ENCODE measurements at places on chromosomes 16 and 17.
A peak's percentile ranks its signal among the peaks of the same experiment; 100 is the strongest.

GRCh38 chr16:58487566-58488351 lies 12.2 kb upstream of the NDRG4 start:
- DNase-seq = peak; percentile 68

GRCh38 chr17:27878776-27879562 lies 14.2 kb downstream of the LYRM9 start:
- DNase-seq = no peak

DNA sequence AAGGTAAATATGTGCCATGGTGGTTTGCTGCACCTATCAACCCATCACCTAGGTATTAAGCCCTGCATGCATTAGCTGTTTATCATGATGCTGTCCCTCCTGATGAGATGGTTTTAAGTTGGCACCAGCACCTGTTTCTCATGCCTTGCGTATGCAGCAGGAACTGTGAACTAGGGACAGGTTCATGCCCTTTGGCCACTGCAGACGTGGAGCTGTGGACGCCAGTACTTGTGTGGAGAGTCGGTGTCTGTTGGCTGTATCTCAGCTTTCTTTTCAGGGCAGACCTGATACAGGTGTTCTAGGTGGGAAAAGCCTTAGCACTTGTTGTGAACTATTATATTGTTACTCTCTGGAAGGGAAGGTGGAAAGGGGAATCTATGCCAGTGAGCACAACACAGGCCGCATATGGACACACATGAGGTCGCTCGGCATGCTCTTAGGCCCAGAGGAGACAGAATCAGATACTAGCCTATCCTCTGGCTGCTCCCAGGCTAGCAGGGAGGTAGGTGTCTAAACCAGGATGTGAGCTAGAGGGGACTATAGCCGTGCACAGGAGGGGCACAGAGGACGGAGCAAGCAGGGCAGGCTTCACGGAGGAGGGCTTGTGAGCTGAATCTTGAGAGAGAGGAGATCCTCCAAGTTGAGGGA lies 22.5 kb downstream of the MSI2 start:
- DNase-seq = no peak

DNA sequence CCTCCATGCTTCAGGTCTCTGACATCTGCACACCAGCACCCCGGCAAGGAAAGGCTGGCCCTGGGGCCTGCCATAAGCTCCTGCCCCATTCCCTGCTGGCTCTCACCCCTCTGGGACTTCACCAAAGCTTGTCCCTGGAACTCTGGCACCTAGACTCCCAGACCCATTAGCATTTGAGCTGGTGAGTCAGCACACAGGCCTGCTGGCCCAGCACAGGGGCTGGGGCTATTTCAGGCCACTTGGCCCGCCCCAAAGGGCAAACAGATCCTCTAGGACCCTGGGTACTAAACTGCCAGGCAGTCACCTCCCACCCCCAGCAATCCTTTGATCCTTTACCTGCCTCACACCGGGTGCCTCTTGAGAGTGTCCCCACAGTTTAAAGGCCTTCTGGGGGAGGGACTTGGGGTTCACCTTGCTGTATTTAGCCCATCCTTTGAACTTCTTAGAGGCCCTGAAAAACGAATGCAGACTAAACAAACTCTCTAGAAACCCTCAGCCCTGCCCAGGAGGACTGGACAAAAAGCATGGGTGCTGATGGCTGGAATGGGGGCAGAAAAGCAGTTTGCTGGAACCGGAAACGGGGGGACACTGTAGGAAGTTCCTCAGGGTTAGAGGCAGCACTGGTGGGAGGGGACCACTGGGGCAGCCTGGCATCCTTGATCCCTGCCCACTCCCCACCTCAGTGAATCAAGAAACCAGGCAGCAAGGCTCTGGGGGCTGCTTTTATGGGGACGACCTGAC lies 3.2 kb upstream of the SAMD14 start:
- DNase-seq = peak; percentile 57

GRCh38 chr17:6651919-6652452 lies 424 bp downstream of the C17orf100 start:
- DNase-seq = no peak

- no peak for DNase-seq
Measured at GRCh38 chr17:11318207-11318606, 77.2 kb downstream of the SHISA6 start.

DNA sequence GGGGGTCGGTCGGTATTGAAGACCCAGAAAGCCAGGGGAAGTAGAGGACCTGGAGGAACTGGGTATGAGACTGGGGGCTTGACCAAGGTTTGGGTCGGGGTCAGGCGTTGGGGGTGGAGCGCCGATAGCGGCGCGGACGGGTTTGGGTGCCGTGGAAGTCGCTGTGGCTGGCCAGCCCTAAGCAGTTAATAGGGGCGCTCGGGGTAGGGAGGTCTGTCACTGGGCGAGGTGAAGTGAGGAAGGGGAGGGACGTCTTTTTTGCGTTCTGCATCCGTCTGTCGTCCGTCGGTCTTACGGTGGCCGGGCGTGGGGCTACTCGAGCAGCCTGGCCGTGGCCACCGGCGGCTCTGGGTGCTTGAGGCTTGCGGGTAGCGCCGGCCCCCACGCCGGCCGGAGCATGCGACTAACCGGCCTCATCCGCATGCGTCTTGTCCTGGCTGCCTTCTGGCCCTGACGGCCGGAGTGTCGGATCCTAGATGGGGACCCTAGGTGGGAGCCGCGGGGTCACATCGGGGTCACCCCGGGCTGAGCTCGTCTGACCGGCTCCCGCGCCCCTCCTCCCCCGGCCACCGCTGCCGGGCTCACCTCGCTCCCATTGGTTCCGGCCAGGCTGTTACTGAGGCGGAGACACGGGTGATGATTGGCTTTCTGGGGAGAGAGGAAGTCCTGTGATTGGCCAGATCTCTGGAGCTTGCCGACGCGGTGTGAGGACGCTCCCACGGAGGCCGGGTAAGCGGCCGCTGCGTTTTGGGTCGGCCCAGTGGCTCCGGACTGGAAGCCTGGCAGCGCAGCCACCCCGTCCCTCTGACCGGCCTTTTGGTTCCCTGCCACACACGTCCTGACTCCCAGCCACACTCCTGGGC lies 10.3 kb upstream of the TMEM88 start:
- DNase-seq = peak; percentile 93

DNA sequence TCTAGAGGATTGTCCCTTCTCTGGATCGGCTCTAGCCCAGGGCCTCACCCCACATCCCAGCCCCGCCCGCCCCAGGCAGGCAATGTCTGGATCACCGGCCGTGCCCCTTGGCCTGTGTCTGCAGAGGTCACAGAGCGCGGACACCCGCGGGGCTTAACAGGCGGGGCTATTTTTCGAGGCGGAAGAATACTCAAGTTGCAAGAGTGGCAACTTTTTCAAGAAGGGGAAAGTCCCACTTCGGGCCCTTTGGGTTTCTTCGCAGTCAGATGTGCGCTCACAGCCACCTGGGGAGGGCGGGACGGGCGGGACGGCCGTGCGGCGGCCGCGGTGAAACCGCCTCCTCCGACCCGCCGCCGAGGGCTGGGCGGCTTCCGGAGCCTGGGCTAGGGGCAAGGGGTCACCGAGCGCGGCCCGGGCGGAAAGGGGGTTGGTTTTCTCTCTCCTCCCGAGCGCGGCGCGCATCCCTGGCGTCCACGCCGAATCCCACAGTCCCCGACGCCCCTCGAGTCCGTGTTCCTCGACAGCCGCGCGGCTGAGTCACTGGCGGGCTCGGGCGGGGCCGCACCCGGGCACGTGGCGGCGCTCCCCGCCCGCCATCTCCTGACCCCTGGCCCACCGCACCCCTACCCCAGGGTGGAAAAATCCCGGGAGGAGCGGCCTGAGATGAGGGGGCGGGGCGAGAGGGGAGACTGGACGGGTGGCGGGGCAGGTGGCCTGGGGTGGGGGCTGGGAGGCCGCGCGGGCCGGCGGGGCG lies 1.2 kb upstream of the PFN1 start:
- DNase-seq = peak; percentile 75

- DNase-seq = no peak
Measured at GRCh38 chr16:6735631-6736030, 597.0 kb upstream of the RBFOX1 start.

GRCh38 chr17:78075545-78075944 lies 53.0 kb downstream of the TMC6 start:
- no peak for DNase-seq

GRCh38 chr17:39208893-39209292 lies 8.8 kb downstream of the RPL19 start:
- DNase-seq = no peak

DNA sequence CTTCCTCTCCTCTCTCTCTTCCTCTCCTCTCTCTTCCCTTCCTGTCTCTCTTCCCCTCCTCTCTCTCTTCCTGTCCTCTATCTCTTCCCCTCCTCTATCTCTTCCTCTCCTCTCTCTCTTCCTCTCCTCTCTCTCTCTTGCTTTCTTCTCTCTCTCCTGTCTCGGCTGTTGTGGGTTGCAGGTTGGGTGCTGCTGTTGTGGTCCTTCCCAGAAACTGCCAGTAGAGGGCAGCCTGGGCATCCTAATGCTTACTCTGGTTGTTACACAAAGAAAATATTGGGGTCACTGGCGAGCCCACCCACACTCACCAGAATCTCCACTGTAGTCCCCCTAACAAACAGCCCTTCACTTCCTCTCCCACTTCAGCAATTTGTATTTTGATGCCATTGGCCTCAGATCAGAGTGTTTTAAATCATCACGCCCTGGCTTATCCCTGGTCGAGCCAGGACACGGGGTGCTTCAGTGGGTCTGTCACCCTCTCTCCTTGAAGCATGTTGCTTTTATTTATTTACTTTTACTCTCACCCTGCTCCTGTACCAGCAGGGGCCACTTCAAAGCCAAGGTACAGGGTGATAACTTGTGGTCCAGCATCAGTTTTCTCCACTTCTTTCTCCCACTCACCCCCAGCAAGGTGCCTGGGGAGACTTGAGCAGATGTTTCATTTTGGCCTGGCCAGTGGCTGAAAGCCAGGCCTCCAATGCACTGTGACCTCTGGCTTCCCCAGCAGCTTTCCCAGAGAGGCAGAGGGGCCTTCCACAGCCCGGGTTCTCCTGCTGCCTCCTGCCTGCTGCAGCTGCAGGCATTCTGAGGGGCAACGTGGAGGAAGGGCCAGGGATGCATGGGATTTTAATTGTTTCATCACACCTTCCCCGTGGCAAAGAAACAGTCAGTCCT lies 4.7 kb upstream of the MMP15 start:
- peak; percentile 43 for DNase-seq

GRCh38 chr17:8913091-8913490 lies 45.6 kb upstream of the PIK3R6 start:
- no peak for DNase-seq

DNA sequence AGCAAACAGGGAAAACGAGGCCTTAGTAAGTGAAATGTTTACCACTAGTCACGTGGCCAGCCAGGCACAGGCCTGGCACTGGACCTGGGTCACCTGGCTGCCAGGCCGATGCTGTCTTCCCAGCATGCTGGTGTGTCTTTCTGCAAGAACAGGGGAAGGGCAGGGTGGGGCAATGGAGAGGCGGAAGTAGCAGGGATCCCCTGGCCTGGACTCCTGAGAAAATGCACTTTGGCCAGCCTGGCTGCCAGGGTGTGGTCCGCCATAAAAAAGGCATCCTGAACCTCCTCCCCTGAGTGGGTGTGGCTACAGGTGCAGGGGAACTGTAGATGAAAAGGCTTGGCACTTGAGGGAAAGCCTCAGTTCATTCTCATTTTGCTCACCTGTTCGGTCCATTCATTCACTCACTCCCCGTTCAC lies 1.0 kb upstream of the ANKRD40CL start:
- DNase-seq = no peak

GRCh38 chr16:29676989-29677785 lies 1.8 kb upstream of the QPRT start:
- DNase-seq = no peak

DNA sequence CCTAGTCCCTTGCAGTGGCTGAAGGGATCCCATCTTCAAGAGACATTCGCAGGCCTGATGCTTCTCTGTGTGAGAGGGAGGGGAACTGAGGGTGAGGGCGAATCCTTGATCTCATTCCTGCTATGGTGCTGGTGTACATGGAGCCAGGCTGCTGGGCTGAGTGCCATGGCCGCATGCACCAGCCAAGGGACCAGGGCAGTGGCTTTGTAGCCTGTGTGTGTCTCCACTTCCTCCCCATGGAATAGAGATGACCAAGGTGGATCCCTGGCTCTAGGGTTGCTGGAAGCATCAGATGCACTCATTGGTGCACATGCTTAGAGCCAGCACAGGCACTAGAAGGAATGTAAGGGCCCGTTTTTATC lies 195.0 kb downstream of the FOXL1 start:
- DNase-seq = no peak

DNA sequence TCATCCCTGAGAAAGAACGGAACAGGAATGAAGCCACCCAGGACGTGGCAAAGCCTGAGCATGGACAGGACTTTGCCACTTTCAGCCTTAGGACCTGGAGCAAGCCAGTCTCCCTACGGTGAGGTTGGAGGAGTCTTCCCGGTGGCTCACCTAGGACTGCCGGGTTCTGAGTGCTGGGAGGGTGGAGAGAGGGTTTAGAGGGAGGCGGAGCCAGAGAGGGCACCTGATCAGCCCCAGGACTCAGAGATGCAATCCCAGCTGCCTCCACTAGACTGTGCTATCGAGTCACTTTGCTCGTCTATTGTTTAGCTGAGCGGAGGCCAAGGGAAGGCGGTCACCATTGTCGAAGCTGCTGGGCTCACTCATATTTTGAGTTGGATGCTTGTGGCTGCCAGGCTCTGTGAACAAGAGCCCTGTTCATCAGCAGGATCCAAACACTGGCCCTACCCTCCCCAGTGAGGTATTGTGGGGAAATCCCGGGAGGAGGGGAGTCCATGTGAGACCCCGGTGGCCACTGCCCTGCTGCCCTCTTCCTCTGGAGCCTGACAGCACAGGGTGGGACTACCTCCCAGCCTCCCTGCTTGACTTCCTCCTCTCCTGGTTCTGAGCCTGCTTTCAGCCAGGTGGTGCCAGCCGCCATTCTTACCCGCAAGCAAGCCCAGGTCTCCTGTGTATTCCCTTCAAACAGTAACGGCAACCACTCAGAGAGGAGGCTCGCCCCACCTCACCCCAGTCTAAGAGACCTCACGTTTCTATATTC lies 7.0 kb downstream of the KRT14 start:
- DNase-seq = peak; percentile 94

- no peak for DNase-seq
Measured at GRCh38 chr16:17302214-17302613, 168.5 kb downstream of the XYLT1 start.

DNA sequence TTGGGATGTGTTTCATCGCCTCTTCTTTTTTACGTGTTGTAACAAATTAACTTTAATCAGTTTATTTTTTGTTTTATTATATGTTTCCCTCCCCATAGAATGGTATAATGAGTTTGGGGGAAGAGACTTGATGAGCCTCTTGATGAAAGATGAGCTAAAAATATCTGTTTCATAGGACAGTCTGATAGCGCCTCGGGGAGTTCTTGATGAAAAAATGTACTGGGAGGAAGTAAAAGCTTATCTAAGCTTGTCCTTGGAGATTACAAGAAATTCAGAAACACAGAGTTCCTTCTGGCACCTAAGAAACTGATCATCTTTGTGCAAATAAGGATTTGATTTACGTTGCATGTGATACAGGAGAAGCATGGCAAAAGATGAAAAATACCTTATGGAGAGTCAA lies 350.2 kb upstream of the CDH8 start:
- DNase-seq = no peak

DNA sequence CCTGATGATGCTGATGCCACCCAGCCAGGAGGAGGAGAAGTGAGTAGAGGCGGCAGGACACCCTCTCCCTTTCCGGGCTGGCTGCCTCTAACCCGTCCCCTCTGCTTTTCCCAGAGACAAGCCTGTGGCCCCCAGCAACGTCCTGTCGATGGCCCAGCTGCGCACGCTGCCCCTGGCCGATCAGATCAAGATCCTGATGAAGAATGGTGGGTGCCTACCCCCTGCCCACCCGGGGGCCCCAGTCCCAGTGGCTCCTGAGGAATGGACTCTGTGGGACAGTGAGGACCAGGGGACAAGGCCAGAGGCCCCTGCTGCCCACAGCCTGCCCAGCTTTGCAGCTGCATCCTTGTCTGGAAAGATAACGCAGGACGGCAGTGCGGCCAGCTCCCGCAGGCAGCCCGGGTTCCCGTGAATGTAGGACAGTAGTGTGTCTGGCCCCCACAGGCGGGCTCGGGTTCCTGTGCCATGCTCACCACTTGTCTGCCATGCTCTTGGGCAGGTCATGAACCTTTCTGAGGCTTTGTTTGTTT lies 19.9 kb downstream of the POLR3E start:
- no peak for DNase-seq
